ENCODE measurements at places on chromosomes 4 and X.

DNA sequence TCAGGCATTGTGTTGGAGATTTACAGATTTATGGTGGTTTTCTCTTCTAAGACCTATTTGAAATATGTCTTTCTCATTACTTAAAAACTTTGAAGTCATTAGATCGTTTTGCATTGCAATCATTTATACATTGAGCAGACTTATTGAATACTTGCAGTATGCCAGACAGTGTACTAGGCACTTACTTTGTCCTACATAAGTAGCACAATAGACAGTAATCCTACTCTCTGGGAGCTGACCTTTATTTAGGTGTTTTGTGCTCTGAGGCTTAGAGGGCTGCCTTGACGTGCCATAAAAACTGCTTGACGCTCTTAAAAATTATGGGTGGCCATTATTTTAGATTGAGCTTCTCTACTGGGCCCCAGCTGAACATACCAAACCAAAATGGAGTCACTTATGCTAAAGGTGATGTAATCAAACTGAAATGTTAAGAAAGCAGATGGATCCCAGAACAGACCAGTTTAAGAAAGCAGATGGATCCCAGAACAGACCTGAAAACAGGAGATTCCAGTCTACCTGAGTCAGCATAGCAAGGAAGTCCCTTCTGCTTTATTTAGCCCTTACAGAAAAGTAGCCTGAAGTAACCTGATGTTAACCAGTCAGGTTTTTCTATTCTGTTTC, 42.4 kb downstream of the PTTG2 start:
- DNase-seq = peak; percentile 6

DNA sequence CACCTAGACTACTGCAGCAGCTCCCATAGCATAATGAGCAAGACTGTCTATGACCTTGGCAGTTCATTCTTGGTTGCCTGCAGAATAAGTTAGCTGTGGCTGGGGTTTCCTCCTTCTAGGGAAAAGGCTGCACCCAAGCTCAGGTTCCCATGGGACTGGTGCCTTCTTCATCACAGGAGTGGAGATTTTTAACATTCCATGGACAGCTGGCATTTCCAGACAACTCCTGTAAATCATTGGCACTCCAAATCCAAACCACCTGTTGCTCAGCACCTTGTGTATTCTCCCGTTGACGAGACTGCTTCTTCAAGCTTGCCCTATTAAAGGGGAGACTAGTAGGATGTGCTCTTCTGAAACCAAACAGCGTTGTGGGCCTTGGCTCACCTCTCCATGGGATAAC, 7.8 kb upstream of the NUP54 start:
- DNase-seq = no peak

DNA sequence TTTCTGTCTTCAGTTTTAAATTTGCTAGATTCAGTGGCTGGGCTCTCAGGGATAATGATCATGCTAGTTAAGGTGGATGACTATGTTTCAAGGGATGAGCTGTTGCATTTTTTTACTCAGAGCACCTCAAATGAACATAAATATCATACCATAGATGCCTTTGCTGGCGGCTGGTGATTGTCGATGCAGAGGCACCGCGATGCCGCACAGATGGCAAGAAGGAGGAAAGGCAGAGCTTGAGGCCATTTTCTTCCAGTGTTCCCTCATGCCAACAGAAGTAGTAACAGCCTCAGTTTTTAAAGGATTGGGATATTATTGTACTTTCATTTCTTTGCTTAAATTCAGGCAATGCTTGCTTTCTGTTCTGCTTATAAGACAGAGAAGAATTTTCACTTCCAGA, 654.7 kb upstream of the IGFBP7 start:
- no peak for DNase-seq

- DNase-seq = peak; percentile 67
Observed at GRCh38 chr4:141375855-141376254, 155.2 kb downstream of the ZNF330 start.

GRCh38 chrX:39493168-39493567, 604.6 kb downstream of the BCOR start:
- DNase-seq = no peak

DNA sequence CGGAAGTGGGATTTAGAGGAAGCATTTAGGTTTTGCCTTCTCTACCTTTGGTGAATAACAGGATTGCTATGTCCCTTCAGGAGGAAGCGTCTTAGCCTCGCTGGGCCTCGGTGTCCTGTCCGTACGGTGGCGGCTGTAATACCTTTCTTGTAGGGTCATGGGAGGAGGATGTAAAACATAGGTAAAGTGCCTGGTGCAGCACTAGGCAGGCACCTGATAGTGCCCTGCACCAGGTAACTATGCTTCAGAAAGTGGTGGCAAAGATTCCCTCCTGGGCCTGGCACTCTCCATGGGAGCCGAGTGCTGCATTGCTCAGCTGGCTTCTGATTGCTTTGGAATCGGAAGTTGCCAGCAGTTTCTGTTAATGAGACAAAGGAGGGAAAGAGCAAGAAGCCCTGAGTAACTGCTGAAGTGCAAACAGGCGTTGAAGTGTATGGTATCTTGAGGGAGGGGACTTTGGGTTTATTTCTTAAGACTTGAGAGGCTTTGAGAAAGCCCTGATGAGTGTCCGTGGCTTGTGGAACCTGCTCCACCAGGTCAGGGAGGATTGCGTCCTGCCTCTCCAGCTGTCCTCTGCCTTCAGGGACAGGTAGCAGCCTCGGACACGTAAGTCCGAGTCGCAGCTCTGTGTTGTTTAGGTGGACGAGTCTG, 45.8 kb downstream of the TBC1D14 start:
- DNase-seq = no peak

- DNase-seq = no peak
Observed at GRCh38 chr4:134518574-134519217, 317.1 kb upstream of the PABPC4L start.

- DNase-seq = no peak
Observed at GRCh38 chr4:153294631-153295030, 49.9 kb upstream of the MND1 start.

DNA sequence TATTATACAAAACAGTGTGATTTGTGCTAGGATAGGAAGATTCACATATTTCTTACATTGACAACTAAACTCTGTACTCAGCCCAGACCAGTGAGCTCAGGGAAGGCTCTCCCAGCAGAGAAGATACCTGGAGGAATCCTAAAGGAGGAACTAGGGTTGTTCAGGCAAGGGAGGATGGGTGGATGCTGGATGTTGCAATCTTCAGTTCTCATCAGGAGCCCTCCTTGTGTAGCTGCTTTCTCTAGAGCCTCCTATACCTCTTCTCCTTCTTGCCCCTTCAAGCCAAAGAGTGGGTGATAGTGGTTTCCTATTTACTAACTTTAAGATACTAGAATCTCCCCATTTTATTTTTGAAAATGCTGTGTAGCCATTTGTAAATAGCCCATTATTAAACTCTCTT, 117.3 kb downstream of the NKX6-1 start:
- no peak for DNase-seq

DNA sequence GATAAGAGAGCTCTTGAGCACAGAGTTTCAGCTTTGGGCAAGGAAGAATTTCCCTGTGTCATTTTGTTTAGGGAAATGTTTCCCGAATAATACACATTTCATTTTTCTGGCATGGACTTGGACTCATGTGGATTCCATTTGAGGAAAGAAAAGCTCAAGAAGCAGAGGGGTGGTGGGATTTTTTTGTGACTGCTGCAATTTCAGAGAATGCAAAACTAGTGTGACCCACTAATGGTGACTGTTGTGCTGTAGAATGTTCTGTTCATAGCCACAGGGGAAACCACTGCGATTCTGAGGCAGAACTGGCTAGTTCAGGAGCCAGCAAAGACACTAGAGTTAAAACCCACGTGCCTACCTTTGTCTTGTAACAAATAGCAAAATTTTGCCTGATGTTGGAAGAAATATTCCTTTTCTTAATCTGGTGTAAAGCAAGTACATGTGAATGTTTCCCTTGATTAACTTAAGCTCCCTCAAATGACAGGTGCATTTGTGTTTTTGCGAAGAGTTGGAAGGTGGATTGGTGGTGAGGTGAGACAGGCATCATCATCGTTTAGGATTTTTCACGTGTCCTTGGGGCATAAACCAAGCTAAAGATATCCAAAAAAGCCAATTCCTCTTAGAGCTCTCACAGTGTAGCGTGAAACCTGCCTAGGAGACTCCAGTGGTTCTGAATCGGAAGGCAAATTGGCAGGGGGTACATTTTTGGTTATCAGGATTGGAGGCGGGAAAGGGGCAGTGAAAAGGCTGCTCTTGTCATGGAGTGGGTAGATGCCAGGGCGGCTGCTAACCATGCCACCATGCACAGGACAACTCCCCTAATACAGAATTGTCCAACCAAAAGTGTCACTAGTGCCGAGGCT, 38.0 kb upstream of the FAM9C start:
- DNase-seq = no peak

DNA sequence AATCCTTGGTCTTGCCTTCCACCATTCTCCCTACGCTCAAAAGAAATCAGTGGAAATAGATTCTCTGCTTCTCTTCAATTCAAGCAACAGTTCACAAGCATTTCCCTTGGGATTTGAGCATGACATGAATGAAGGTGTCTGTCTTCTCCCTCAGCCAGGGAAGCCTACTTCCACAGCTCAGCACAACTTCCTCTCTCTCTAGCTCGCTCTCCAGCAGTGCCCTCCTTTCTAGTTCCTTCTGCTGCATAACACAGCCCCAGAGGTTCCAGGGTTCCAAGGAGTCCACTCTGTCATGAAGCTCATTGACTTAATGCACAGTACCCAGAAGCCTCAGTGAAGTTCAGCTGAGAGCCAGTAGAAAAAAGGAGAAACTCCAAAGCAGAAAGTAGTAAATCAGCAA, 81.3 kb downstream of the PLS3 start:
- DNase-seq = no peak

- DNase-seq = no peak
Observed at GRCh38 chr4:123176605-123177004, 220.0 kb upstream of the SPRY1 start.

GRCh38 chr4:147299205-147299604, 181.7 kb upstream of the EDNRA start:
- no peak for DNase-seq

GRCh38 chrX:150155436-150156035, 207.6 kb upstream of the MAMLD1 start:
- peak; percentile 75 for DNase-seq

All from fibroblast of mammary gland (primary cell).